NCI-H748 treated with DMSO at 0.1 percent for 48 hours (cell line): ENCODE measurements at places on chromosomes 11 and 22.

GRCh38 chr11:287821-288477, 977 bp upstream of the PGGHG start:
- no peak for DNase-seq

DNA sequence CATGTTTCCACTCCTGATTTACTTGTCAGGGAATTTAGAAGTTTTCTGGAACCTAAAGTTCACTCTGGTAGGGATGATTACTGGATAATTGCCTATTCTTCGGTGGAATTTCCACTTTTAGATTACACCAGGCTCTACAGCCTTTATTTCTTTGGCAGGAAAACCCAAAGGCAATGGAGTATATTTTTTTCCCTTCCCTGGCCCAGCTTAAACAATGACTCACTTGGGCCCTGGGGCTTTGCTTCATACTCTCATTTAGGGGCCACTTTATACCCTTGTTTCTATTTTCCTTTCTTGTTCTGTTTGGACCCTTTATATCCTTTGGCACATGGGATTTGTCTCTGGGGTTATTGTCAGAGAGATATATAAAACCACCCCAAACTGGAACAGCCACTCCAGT, 114.7 kb downstream of the CSTPP1 start:
- DNase-seq = no peak

GRCh38 chr11:61698173-61698948, 18.2 kb downstream of the DAGLA start:
- no peak for DNase-seq

DNA sequence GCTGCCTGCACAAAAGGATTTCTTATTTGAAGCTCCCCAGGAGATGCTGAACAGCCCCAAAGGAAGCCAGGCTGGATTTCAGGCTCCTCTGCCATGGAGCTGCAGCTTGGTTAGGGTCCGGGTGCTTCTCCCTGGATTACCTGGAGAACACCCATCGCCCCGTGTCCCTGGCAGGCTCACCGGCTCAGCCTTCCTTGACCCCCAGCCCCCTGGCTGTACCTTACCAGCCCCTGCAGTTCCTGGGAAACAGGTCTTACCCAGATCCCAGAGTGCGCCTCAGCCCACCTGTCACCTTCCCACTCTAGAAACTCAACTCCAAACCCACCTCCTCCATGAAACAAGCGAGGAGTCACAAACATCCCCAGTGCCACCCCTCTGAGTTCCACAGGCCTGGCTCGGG, 45.3 kb upstream of the CD5 start:
- DNase-seq = no peak

DNA sequence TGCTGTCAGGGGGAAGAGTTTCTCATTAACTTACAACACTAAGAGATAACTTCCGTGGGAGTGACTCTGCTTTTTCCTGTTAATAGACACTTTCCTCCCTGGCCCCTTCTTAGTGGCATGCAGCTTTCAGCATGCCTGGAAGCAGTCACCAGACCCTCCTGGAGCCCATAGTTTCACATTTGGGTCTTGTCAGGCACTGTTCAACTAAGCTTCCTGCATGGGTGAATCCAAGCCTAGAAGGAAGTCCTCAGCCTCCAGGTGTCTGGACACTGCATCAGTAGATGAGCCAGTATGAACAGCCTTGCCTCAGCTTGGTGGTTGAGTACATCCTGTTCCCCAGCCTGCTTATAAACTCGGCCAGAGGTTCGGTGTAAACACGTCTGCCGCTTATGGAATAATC, 68.1 kb downstream of the PPP6R3 start:
- DNase-seq = no peak
